ENCODE measurements at places on chromosomes 7 and 10.

GRCh38 chr10:18104223-18104872 is 35.9 kb upstream of the CACNB2 start:
- DNase-seq = peak; percentile 30

- DNase-seq = no peak
These were observed 222.5 kb downstream of the AHR start for GRCh38 chr7:17520941-17521340.

DNA sequence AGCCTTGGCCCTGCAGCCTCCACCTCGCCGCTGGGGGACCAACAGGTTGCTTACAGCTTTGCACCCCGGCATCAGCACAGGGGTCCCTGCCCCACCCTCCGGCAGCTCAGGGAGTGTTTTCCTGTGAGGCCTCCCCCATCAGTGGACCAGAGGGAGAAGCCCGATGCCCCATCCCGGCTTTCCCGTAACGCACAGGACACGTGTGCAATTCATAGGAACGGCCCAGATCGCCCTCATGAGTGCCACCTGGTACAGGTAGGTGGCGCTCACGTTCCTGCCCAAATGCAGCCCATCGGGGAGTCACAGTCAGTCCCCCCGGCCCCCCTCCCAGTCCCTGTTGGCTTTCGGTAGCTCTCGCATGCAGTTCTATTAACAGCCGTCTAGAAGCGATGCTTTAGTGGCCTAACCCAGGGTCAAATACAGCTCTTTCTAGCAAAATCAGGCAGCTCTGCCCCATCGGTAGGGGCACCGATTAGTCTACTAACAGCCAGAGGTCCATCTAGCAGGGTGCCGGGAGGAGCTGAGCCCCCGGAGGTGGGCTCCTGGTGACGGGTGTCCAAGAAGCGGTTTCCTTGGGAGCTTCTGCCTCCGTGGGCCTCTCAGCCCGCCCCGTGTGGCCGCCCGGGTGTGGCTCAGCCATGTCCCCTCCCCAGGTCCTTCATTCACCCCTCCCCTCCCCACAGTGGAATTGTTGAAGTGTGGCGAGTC is 48.4 kb upstream of the GTF2IRD1 start:
- no peak for DNase-seq

- no peak for DNase-seq
These were observed 67.0 kb upstream of the ARID5B start for GRCh38 chr10:61834519-61834918.

DNA sequence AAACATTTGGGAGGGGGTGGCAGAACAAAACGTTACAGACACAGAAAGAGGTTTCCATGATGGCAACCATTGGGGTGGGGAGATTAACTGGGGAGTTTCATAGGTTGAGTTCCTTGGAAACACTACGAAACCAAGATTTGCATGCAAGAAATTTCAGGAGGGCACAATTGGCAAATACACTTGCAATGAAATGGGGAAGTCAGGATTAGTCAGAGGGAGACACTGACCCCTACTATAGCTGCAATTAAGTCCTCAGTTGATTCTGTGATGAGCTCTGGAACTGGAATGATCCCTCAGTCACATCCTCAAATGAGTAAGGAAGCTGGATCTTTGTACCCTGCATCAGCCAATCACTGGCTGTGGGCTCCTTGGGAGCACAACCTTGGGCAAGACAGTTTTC is 22.1 kb downstream of the CPEB3 start:
- no peak for DNase-seq

- DNase-seq = no peak
These were observed 11.6 kb downstream of the ATP6V0E2 start for GRCh38 chr7:149885191-149886017.

GRCh38 chr10:135601-136464 is 578 bp downstream of the ZMYND11 start:
- DNase-seq = peak; percentile 30

DNA sequence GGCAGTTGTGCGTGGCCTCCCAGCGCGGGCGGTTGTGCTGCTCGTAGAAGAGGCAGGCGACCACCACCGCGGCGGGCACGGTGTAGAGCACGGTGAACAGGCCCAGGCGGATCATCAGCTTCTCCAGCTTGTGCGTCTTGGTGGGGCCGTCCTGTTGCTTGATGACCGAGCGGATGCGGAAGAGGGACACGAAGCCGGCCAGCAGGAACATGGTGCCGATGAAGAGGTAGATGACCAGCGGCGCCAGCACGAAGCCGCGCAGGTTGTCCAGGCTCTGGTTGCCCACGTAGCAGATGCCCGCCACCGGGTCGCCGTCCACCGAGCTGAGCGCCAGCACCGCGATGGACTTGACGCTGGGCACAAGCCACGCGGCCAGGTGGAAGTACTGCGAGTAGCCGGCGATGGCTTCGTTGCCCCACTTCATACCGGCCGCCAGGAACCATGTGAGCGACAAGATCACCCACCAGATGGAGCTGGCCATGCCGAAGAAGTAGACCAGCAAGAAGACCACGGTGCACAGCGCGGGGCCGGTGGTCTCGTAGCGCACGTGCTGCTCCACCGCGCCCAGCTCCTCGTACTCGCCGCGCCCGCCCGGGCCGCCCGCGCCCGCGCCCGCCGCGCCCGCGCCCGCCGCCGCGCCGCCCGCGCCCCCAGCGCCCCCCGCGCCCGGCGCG is 2.2 kb downstream of the FZD8 start:
- no peak for DNase-seq

- peak; percentile 70 for DNase-seq
These were observed 41.4 kb downstream of the GNA12 start for GRCh38 chr7:2802504-2803341.

DNA sequence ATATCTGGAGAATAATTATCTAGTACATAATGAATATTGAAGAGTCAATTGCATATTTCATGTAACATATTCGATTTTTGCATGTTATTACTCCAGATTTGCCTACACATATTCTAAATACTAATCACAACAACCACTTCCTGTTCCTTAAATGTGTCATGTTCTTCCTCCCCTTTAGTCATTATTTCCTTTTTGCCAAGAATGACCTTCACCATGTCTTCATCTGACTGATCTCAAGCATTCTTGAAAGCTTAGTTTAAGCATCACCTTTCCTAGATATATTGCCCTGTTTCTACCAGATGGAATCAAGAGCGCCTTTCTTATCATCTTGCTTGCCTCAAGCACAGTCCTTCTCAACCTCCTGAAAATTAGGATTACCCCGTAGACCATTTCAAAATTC is 23.5 kb upstream of the MEOX2 start:
- peak; percentile 88 for DNase-seq

- no peak for DNase-seq
These were observed 136.2 kb downstream of the SORCS3 start for GRCh38 chr10:104777086-104777799.

GRCh38 chr7:69882269-69882668 is 284.0 kb downstream of the AUTS2 start:
- no peak for DNase-seq

DNA sequence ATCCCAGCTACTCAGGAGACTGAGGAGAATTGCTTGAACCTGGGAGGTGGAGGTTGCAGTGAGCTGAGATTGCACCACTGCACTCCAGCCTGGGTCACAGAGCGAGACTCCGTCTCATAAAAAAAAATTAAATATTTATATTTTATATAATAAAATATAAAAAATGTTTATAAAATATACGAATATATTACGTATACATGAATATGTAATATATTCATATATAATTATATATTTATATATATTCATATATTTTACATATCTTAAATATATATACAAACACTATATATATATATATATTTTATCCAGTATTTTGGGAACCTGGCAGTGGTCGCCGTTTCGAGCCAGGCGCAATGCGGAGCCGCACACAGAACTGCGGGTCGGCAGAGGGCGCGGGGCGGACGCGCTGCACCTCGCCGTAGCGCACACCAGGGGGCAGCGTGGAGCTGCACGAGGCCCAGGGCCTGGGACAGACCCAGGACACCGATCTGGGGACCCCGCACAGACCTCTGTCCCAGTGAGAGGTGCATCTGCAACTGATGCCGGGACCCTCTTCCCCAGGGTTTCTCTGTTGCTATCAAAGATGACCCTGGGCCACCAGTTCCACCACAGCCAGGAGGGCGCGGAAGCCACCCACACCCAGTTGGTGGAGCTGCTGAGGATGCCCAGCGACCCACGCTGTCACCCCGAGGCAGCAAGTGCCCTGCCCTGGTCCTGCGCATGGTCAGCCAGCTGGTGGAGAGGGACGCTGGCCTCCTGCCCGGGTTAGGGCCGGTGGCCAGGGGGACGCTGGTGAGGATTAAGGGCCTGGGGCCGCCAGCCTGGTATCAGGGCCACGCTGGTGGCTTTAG is 22.7 kb downstream of the AP5Z1 start:
- DNase-seq = peak; percentile 57

GRCh38 chr10:126738001-126738400 is 67.5 kb upstream of the C10orf90 start:
- DNase-seq = no peak

- DNase-seq = no peak
These were observed 57.8 kb upstream of the LANCL2 start for GRCh38 chr7:55307123-55307916.

DNA sequence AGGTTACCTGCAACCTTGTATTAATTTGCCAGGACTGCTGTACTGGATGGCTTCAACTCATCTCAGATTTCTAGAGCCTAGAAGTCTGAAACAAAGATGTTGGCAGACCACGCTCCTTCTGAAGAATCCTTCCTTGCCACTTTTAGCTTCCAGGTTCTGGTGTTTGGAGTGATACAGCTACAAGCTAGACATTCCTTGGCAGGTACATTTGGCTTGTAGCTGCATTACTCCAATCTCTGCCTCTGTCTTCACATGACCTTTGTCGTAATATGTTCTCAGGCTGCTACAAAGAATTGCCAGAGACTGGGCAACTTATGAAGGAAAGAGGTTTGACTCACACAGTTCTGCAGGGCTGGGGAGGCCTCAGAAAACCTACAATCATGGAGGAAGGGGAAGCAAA is 146.3 kb downstream of the GALNT17 start:
- DNase-seq = no peak

- DNase-seq = no peak
These were observed 542.7 kb downstream of the TNS3 start for GRCh38 chr7:47039089-47039648.

DNA sequence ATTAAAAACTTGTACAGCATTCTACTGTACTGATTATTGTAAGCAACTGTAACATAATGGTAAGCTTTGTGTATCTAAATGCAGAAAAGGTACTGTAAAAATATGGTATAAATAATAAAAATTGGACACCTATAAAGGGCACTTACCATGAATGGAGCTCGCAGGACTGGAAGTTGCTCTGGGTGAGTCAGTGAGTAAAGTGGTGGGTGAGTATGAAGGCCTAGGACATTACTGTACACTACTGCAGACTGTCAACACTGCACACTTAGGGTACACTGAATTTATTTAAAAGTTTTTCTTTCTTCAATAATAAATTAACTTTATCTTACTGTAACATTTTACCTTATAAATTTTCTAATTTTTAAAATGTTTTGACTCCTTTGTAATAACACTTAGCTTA is 118.6 kb upstream of the ASAH2 start:
- DNase-seq = no peak

GRCh38 chr7:78852951-78853350 is 600.5 kb downstream of the MAGI2 start:
- no peak for DNase-seq

DNA sequence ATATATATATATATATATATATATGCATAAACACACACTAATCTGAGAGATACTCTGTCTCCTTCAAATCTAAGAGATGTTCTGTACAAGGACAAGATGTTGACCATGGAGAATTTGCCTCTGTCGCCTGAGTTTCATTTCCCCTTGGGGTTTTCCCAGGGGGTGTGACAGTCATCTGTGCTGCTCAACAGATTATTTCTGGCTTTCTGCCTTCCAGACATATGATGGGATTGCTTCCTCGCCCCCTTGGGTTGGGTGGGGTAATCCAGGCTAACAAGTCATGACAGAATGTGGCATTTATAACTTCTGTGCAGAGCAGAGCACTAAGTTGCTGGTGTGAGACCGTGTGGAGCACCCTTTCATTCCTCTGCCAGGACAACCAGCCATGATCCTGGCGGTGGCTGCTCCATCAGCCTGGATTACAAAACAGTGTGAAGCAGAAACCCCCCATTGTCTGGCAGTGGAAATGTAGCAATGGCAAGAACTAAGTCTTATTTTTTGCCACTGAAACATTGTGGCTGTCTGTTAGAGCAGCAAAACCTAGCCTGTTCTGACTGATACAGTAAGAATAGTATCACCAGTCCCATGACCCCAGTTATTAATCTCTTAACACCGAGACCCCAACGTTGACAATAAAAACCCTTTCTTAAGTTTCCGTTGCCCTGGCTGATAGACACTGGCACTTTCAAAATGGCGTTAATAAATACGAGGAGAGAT is 13.7 kb upstream of the USP6NL start:
- no peak for DNase-seq

DNA sequence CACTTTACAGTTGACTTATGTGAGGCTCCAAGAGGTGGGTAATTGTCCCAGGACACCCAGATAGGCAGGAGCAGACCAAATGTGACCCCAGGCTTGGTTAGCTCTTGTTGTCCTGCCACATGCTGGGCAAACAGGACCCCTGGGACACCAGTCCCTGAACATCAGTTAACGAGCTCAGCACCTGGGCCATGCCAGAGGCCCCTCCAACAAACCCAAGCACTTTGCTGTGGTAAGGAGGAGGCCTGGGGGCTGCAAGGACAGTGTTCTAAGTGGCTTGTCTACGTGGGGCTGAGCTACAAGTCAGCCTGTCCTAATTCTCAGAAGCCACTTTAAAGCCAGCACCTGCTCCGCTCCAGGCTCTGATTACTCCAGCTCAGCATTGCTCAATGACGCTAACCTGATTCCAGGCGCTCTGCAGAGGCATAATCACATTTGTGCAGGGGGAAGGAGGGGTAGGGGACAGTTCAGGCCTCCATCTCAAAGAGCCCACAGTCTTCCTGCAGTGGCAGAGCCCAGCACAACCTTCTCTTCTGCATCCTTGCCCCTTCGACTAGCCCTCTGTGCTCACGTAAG is 57.2 kb downstream of the DDC start:
- DNase-seq = no peak

DNA sequence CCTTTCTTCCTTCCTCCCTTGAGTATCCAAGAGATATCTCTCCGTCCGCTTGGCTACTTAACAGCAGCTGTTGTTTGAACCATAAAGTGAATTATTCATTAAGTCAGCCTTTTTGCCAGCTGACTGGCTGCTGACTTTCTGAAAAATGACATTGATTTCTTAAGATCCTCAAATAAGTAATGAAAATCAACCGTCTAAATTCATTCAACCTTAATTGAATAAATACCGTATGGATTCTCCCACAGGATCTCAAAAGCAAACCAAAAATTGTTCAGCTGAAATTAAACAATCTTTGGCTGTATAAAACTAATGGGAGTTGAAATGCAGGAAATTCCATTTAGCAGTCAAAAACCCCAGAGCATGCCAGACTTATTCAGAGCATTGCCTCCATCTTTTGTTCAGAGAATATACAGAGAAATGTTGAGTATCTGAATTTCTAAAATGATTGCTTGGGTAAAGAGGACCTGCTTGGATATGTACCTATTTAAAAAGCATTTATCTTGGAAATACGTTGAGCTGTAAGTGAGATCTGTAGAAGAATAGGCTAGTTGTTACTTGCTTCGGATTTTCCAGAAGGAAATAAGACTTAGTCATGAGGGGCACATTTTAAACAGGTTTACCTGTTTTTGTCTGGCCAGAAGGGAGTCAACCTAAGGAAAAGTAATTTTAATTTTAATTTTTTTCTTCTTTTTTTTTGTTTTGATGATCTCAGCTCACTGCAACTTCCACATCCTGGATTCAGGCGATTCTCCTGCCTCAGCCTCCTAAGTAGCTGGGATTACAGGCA is 136.2 kb downstream of the PLXDC2 start:
- no peak for DNase-seq

- DNase-seq = no peak
These were observed 55.2 kb upstream of the ZNF746 start for GRCh38 chr7:149552799-149553198.

- no peak for DNase-seq
These were observed 146.3 kb upstream of the PTN start for GRCh38 chr7:137489880-137490279.

All from kidney capillary endothelial cell (primary cell).